ENCODE measurements at places on chromosomes 3 and 15.

GRCh38 chr15:73851689-73852088 is 21.7 kb upstream of the TBC1D21 start:
- peak; percentile 58 for DNase-seq

DNA sequence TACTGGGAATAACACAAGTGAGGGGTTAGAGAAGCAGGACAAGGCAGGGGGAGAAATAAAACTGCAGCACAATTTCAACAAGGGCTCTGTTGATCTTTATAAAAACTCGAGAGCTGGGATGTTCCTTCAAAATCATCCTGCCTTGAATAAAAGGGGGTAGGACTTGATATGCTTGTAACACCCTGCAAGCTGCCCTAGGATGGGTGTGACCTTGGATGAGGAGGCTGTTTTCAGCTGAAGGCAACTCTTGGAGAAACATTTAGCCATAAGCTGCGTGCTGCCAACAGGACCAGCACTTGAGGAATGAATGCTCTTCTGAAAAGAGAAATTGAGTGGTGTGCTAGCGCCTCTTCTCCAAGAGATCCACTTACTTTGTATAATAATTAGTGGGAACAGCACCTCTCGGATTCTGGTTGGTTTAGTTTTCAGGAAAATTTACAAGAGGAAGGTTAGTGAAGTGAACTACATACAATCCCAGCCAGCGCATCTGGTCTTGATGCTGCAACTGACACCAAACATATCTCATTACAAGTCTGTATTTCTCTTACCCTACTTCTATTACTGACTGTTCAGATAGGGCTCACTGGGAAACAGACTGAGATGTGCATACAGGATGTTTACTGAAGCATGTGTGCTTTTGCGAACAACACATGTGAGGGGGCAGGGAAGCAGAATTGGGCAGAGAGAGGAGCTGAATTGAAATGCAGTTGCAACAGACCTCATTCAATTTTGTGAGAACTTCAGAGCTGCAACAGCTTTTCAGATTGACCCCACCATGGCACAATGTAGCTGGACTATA is 643.0 kb upstream of the GOLIM4 start:
- DNase-seq = no peak

GRCh38 chr15:85693277-85693676 is 101.4 kb downstream of the KLHL25 start:
- no peak for DNase-seq

- no peak for DNase-seq
Observed at GRCh38 chr3:40845447-40845846, 320.7 kb downstream of the ZNF621 start.

DNA sequence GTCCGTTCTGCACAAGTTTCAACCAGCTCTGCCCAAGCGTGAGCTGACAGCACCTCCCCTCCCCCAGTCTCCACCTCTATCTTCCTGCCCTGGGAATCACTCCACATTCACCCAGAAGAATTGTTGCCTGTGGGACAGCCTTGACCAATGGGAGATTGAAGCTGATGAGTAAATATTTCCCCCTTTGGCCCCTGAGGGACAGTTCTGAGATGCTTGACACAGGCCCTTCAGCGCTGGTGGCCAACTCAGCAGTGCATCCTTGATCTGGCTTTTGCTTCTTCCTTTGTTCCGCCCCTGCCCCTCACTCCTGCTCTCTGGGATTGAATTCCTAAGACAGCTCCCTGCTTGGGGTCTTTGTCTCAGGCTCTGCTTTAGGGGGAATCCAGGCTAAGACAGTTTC is 13.1 kb upstream of the SKIC8 start:
- no peak for DNase-seq

DNA sequence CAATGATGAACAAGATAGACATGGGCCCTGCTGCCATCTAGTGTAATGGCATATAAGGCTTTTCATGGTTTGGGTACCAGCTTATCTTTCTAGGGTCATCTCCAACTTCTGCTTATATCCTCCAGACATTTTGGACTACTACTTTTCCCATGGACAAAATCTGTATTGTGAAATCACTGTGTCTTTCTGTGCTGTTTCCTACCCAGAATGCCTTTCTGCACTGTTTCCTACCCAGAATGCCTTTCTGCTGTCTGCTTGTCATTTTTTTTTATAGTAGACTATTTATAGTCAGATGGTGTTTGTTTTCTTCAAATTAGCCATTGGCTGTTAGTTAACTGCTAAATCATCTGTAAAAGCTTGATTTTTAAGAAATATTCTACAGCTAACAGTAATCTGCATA is 20.1 kb downstream of the VPS8 start:
- DNase-seq = no peak

DNA sequence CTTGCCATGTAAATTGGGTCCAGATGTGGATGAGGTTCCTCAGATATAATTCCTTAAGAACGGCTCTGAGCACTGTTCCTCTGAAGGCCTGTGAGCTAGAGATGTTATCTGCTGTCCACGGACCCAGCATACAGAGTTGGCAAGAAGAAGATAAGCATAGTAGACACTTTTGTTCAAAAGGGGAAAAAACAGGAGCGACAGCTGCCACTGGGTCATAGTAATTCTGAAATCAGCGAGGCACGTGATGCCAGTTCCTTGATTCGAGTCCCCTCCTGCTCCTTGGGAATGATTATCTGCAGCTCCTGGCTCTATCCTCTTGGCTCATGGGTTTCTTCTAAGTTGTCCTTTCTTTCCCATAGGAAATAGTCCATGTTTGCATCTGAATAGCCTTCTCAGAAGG is 2.5 kb upstream of the RAB7A start:
- DNase-seq = no peak

GRCh38 chr15:90588427-90588826 is 58.7 kb downstream of the CRTC3 start:
- DNase-seq = no peak

GRCh38 chr3:169457807-169458697 is 205.5 kb downstream of the MECOM start:
- peak; percentile 39 for DNase-seq

GRCh38 chr3:156300929-156301840 is 180.8 kb downstream of the KCNAB1 start:
- peak; percentile 27 for DNase-seq

DNA sequence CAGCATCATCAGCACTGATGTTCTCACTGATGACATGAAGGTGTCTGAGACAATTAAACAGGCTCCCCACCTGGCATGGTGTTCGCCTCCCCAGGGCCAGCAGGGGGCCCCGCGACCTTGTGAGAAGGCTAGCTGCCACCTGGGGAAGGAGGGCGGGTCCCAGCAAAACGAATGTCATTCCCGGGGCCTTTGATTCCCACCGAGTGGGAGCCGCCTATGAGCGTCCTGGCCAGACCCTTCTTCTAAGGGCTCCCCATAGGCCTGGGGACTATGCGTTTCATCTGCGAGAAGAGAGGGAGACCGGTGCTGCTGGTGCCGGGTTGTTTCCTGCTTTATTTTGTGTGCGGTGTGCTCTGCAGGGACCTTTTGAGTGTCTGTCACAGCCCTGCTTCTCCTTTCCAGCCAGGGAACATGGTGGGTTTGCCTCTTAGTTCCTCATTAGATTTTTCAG is 20.5 kb upstream of the MINDY4B start:
- DNase-seq = no peak

- DNase-seq = no peak
Observed at GRCh38 chr3:195696632-195697278, 24.0 kb upstream of the MUC20 start.

DNA sequence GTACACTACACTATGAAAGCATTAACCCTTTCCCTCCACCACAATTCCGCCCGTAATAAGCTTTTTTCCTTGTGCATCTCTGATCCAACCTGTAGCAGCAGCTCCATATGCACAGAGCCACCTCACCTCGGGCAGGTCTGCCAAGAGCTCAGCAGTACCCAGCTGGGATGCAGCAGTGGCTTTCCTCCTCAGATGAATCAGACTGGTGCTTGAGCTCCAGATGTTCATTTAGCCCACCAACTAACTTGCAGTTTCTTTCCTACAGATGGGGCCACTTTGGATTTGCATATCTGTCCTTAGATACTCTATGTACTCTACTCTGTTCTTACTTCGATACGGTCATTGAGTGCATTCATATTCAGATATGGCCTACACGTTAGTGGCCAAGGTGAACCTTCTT is 14.8 kb upstream of the FSIP1 start:
- DNase-seq = no peak

DNA sequence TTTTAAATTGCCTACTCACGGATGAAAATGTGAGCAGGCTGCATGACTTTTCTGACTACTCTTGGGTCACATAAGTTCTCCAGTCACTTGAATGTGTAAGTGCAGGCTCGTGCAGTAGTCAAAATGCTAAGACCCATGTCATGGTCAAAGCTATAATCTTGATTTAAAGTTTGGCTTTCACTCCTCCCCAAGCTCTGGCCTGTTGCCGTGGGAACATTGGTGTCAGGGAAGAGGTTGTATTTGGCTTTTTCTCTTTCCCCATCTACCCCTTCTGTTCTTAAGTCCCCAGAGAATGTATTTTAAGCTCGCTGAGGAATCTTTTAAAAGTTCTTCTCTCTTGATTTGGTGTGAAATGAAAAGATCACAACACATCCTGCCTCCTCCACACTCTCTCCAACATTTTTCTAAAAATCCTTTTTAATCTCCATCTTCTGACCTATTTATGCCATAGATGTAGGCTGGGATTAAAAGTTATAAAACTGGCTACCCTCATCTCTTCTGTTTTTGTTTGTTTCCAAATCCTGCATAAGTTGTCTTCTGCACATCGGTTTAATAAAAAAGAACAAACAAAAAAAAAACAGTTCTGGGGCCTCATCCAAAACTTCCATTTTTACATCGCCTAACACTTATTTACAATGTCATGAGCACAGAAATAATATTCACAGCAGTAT is 61.4 kb upstream of the ADAMTSL3 start:
- peak; percentile 70 for DNase-seq

GRCh38 chr3:66092175-66092995 is 53.7 kb upstream of the MAGI1 start:
- no peak for DNase-seq

GRCh38 chr15:77036537-77037387 is 34.1 kb downstream of the TSPAN3 start:
- DNase-seq = no peak

DNA sequence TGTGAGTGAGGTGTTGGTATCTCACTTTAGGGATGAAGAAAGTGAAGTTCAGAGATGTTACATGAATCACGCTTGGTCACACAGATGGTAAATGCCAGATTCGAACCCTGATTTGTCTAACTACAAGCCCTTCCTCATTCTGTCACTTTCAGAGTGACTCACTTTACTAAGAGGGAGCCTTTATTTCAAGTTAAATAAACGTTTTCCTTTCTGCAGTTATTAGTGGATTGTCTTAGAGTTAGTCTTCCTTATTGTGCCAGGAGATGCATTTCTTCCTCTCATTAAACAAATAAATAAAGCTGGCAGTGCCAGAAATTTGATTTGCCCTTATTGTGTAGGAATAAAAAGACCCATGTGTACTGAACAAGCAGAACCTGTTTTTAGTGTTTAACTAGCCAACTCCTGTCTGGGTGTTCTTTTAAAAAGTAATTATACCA is 162.5 kb downstream of the AKAP13 start:
- no peak for DNase-seq

GRCh38 chr15:67042551-67043142 is 22.8 kb upstream of the SMAD3 start:
- DNase-seq = no peak

- DNase-seq = no peak
Observed at GRCh38 chr3:86800116-86800515, 190.8 kb downstream of the VGLL3 start.

GRCh38 chr3:14602006-14602803 is 49.4 kb upstream of the CCDC174 start:
- DNase-seq = no peak

DNA sequence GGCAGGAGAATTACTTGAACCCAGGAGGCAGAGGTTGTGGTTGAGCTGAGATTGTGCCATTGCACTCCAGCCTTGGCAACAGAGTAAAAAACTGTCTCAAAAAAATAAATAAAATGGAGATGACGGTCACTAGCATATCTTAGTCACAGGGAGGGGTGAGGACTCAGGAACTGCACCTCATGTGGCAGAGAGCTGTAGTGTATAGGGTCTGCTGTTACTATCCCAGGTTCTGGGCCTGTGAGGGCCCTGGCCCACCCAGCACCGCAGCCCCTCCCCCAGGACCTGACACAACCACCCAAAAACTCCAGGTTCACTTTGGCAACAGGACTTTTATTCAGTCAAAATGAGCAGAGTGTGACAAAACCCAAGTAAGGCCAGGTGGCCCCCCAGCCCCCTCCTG is 22.3 kb downstream of the RNU5B-1 start:
- no peak for DNase-seq

DNA sequence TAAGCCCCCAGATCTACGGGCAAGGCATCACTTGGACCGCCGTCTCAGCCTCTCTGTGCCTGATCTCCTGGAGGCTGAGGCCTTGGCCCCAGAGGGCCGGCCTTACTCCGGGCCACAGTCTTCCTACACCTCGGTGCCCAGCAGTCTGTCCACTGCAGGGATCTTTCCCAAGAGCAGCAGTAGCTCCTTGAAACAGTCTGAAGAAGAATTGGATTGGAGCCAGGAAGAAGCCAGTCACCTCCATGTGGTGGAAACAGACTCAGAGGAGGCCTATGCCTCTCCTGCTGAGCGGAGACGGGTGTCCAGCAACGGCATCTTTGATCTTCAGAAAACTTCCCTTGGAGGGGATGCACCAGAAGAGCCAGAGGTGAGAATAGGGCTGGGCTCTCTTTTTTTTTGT is 67.0 kb downstream of the MCTP2 start:
- no peak for DNase-seq

GRCh38 chr3:35647461-35647860 is 8.1 kb downstream of the ARPP21 start:
- DNase-seq = no peak

DNA sequence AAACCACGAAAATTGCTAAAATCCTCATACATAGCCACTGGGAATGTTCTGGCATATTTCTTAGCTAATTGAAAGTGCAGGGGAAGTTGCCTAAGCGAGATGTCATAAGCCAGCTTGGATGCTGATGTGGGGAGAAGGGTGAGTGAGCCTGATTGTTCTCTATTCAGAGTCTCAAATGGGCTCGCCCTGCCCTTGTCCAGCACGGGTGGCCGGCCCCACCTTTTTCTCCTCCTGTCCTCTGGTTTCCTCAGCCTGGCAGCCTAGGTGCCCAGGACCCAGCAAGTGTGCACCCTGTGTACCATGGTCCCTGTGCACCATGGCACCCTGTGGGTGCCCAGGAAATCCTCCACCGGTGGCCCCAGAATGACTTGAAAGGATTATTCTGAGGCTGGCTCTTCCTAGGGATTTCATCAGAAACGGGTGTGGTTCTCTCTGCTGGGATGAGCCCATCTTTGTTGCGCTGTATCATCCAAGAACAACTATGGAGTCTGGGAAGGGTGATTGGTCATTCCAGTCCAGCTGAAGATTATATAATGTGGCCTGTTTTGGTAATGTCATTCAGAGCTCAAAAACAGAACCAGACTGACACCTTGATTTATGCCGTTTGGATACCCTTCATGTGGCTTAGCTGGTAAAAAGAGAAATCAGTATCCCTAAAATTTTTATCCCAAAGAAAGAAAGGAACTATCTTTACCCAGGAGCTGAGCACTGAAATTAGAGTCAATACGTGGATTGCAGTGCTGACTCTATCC is 150.8 kb upstream of the BHLHE40 start:
- no peak for DNase-seq

DNA sequence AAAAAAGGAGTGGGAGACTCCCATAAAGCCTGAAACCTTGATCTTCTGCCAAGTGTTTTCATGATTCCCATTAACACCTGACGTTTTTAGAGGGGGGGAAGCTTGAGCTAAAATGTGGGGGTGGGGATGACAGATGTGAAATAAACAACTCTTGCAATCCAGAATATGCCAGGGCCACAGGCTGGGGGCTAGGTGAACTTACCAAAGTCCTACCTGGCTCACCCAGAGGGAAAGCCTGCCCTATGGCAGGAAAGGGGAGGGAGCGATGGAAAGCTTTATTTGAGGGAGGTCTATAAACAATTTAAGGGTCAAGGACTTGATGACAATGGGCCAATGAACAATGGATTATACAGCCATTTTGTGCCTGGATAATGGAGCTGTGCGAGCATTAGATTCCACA is 108.3 kb downstream of the LRIG1 start:
- no peak for DNase-seq
